ENCODE measurements at places on chromosomes 12 and 14.
A peak's percentile ranks its signal among the peaks of the same experiment; 100 is the strongest.

DNA sequence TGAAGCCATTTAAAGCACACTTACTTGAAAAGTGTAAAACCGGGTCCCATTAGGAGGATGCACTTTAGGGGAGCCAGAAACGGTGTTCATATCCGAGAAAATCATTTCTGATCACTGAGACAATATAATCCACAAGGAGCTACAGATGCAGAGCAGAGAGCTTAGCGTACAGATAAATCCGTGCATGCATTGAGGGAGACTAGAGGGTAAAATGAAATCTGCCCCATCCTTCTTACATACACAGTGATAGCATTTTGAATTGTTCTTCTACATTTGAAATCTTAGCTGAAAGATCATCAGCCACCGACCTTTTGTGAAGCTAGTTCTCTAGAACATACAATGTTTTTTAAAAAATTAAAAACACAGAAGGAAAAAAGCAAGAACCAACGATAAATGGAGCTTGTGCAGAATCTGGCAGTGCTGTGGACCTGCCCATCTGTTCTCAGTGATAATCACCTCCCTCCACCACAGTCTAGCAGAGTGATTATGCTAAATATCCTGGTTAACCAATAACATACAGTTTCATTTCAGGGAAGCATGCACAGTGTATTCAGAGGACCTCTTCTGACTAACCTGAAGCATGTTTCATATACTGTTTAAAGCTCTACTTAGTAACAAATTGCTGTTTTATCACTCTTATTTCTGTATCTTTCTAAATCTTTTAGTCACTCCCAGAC, 161.1 kb downstream of the PPFIA2 start:
- DNase-seq: no peak

DNA sequence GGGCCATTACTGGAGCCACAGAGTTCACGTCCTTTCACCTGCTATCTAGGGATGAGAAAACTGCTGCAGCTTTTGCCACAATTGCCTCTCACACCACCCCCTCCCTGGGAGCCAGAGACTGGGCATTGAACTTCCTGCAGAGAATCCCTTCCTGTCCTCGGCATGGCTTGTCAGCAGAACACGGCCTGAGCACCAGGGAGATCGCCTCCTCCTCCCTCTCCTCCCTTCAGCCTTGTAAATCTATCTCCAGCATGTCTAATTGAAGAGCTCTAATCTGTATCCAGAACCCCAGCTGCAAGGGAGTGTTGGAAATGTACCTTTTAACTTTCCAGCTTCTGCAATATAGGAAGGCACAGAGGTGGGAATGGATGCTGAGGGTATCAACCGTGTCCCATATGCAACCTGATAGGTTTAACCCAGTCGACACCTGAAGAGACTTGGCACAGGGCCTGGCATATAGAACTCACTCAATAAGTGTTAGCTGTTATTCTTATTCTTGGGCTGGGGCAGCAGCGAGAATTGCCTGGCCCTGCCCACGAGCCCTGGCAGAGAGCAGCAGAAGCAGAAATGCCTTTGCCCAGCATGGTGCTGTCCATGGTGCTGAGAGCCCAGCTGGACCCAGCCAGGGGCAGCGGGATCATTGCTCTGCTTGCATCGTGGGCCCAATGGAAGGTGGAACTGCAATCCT, 26.8 kb downstream of the TMEM63C start:
- DNase-seq: peak; percentile 53

- no peak for DNase-seq
Observed at GRCh38 chr14:72524295-72524629, 369.6 kb downstream of the DPF3 start.

- no peak for DNase-seq
Observed at GRCh38 chr12:79121486-79121885, 256.9 kb downstream of the SYT1 start.

GRCh38 chr12:118144499-118144898, 8.6 kb downstream of the PEBP1 start:
- DNase-seq: no peak

GRCh38 chr12:123773375-123773774, 11.3 kb downstream of the DNAH10 start:
- no peak for DNase-seq

DNA sequence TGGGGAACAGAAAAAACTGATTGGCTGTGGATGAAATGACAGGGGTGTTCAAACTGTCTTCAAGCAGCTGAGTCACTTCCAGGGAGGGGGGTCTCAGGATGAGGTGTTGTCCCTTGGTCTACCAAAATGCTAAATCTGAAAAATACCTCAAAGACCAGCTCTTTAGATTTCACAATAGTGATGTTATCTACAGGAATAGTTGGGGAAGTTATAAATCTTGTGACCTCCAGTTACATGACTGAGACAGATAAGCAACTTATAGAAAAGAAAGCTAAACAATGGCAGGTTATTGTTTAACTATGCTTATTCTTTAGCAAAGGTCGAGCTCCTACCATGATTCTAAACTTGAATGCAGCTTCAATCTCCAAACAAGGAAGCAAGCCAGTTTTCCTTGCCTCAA, 125.4 kb downstream of the SYT10 start:
- no peak for DNase-seq

DNA sequence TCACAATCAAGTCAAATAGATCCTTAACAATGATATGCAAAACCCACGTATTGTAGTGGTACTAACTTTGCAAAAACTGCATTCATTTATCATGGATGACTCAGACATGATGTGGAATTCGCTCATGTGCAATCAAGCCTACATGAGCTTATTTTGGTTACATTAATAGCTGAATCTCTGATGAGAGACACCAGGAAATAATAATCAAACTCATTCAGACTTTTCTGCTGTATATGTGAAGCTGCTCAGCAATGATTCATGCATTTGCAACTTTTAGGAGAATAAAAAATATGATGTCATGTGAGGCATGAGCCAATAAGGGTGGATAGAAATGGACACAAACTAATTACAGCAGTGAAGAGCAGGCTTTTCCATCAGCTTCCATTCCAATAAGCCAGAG, 1075.8 kb upstream of the TMEM132C start:
- DNase-seq: peak; percentile 69

GRCh38 chr14:97298331-97298730, 501.1 kb downstream of the VRK1 start:
- DNase-seq: no peak

- DNase-seq: no peak
Observed at GRCh38 chr12:108646600-108647579, 13.2 kb upstream of the SELPLG start.

DNA sequence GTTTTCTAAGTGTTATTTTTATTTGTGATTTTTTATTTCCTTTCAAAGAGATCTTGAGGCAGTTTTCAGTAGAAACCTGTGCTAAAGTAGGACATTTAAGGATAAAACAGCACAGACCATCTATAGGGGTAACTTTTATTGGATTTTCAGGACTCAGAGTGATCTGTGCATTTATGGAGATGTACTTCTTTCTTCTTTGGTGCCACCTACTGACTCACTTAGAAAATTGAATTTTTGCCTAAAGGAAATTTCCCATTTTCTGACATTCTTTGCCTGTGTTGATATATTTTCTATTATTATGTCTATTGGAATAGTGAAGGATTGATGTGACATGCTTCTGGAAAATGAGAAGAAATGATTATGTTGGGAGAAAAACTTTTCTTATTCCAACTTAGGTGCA, 113.0 kb downstream of the UNC79 start:
- DNase-seq: peak; percentile 22

- DNase-seq: no peak
Observed at GRCh38 chr12:132460571-132460970, 29.4 kb upstream of the FBRSL1 start.

DNA sequence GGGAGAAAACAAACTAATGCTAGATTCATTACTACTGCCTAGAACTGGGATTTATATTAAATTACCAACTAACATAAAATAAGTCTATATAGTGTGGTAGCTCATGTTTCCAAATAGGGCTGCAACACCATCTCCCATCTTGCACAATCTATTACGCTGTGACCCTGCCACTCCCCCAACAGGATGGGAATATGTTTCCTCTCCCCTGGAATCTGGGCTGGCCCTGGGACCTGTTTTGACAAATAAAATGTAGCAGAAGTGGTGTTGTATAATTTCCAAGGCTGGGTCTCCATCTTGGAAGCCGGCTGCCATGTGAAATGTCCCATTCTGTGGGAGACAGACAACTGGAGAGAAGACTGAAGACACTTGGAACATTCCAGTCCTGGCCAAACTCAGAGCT, 45.6 kb upstream of the FERMT2 start:
- DNase-seq: no peak

DNA sequence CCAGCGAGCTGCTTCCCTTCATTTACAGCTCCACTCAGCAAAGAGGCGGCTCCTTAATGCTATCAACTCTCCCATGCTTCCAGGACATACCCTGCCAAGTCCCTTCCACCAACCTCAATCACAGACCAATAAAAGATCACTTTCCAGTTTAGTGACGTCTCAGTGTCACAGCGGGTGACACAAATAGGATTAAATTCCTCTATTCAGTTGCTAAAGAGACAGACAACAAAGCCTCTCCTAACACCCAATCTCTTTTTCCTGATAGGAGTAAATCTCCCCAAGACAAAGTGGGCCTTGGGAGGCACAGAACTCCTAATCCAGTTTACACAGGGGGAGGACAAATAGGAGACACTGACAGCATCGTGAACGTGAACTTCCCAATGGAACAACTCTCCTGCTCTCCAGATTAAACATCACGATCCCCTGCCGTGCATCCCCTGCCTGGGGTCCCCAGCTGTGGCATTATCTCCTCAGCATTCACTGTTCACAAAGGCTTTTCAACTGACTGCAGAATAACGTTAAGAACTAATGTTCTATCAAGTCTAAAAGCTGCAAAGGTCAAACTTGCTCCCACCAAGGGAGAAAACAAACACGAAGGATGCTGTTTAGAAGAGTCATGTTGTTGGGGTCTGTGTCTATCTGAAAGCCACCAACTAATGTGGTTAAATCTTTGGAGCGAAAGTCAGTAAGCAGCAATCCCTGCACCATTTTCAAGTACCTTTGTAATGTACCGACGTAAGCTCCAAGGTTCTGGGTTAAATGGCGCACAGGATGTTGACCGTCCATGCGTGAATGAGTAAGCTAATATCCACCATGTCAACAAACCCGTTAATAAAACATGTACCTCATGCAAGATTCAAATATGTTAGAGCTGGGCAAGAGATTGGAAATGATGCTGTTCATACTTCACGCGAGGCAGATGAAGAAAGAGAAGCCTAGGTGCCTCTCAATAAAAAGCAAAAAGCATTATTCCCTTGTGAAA, 31.5 kb downstream of the TMEM132D start:
- DNase-seq: no peak

GRCh38 chr12:7832059-7832696, 40.5 kb downstream of the SLC2A14 start:
- DNase-seq: peak; percentile 64

GRCh38 chr12:103966736-103967135, 1.1 kb downstream of the TDG start:
- peak; percentile 25 for DNase-seq

DNA sequence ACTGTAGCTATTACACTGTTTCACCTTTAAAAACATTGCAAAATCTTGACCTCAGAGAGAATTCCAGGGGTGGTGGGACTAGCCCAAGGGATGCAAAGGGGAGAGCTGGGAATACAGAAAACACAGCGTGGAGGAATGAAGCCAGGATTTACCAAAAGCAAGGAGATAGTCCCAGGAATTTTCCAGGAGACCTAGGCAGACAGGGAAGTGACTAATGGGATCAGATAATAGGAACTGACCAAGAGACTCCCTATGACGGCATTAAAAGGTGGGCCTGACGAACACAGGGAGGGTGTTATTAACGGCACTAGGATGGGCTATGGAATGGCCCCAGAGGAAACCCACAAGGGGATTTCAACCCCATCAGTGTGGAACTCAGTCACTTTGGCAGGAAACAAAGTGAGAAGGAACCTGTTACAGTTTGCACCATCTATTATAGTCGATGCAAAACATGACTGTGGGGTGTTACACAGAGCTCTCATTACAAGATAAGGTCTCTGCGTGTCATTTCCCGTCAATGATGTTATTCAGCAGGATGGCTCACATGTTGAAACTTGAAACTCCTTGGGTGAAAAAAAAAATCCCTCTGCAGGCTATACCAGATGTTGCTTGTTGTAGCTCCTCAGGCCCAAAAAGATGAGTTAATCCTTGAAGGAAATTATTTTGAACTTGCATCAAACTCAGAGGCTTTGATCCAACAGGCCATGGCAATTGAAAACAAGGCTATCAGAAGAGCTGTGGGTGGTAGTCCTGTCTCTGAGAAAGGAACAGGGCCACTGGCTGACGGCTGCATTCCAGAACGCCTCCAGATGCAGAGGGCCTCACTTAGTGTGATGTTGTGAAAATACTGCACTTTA, 58.7 kb downstream of the DRAM1 start:
- peak; percentile 95 for DNase-seq

GRCh38 chr12:42469355-42470175, 120.0 kb downstream of the PRICKLE1 start:
- DNase-seq: no peak

GRCh38 chr12:123879101-123879500, 93.5 kb downstream of the CCDC92 start:
- DNase-seq: no peak

- DNase-seq: peak; percentile 10
Observed at GRCh38 chr12:2017546-2018337, 13.5 kb upstream of the DCP1B start.

DNA sequence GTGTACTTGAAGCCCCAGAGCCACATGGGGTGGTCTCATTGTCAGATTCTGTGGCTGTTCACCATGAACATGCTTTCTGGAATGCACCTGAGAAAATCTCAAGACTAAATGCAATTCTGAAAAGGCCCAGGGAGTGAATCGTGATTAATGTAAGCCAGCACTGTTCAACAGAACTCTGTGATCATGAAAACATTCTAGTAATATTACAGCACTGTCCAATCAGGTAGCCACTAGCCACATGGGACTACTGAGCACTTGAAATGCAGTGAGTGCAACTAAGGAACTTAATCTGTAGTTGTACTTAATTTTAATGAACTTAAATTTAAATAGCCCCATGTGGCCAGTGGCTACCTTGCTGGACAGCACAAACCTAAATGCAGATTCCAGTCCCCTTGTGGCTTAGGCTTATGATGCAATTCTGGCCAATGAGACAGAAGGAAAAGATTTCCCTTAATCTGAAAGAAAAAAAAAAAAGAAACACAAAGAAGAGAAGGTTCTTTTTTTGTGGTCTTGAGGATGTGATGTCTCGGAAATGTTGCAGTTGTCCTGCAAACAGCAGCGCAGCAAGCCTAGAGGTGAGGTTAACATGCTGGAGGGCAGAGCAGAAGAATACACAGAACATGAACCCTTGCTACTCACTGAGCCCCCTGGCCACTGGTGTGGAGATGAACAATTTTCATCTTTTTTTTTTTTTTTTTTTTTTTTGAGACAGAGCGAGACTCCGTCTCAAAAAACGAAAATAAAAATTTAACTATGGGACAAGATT, 48.2 kb downstream of the SPPL3 start:
- peak; percentile 34 for DNase-seq

DNA sequence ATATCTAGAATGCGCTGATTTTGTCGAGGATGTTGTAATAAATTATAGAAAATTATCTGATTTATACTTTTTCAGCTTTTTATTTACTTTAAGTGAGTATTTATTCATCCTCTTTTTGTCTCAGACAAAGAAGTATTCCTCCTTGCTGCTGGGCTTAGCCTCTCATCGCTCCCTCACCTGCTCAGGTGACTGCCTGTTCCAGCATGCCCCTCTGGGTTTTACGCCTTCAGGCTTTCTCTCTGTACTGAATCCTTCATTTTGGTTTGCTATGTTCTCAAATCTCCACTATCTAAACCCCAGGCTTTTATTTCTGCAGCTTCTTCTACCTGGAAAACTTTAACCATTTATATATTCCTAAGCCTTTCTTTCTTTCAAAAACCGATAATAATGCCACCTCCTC, 1650.9 kb upstream of the SEL1L start:
- no peak for DNase-seq

All from fibroblast of upper back skin (primary cell).